DMS153 (cell line): ENCODE measurements at places on chromosomes 12 and 14.

- no peak for DNase-seq
Observed at GRCh38 chr14:50362764-50363713, 33.6 kb downstream of the CDKL1 start.

DNA sequence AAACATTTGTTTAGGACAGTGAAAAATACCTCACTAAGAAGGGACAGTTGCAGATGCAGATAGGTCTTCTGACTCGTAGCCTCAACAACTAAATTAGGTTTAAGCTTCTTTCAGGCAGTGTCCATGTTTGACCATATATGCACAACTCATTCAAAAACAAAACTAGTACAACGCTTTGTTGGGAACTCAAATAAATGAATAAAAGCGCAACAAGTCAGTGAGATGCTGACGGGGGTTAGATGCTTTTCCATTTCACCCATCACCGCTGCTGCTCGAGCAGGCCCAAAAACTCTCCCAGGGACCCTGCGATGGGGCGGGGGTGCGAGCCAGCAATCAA is 633 bp downstream of the RPAP3 start:
- DNase-seq = no peak

DNA sequence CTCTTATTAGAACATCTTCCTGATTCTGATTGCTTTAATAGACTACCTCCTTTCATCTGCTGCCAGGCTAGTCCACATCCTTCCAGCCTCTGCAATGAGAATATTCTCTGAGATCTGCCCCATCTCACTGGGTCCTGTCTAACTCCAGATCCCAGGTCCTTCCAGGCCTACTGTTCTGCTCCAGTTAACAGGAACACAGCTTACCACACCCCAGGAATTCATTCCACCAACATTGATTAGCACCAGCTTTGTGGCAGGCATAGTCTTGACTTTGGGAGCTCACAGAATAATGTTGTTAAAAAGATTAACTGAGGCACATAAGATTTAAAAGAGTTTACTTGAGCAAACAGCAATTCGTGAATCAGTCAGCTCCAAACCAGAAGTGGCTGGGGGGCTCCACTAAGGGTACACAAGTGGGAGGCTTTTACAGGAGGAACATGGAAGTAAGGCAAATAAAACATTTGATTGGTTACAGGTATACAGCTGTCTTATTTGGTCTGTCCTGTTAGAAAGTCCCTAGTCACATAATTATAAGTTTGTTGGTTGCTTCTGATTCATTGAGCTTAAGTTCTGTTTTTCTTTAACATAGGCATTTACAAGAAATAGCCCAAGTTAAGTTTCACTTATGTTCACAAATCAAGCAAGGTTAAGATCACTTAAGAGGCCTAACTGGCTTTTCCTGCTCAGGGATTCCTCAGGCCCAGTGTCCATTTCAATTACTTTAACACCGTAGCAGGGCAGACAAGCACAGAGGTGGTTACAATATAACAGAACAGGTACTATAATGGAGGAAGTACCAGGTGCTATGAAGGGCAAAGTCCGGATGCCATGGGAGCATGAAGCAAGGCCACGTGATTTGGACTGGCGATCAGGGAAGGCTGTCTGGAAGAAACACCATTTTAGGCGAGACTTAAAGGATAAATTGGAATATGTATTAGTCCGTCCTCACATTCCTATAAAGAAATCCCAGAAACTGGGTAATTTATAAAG is 12.2 kb upstream of the MYH7 start:
- DNase-seq = no peak

DNA sequence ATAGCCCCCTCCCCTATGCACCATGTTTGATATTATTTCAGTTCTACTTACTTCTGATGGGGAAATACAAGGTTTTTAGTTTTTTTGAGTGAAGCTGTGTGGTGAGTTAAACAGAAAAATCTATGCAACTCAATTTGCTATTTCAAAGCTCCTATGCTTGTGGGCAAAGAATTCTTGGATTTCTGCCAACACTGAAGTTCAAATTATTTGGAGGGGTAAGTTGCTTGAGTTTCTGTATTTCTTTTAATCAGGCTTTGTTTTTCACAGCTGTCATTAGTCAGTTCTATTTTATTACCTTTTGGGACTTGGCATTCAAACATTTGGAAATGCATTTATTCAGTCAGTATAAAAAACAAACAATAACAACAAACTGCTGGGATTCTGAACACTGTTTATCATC is 407.5 kb upstream of the MGAT4C start:
- DNase-seq = no peak

DNA sequence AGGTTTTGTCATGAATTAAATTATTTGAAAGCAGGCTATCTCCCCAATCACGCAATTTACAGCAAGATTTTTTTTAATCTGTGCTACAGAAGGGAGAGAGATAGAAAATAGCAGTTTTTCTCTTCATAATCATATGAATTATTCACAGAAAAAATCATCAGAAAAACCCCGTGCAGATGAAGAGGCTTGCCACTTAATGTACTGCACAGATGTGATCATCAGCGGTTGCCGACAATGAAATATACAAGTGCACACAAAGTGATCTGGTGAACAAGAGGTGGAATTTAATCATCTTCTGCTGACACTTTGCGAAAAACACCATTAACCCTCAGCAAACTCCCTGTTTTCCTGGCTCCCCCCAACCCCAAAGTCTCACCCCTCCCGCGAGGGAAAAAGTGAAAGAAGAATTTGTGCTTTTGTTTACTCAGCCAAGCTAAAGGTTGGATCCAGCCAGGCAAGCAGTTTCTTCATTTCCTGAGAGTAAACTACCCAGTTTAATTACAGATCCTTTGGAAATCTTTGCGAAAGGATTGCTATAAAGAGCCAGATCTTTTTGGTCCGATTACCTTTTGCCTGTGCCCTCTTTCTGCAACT is 3.1 kb upstream of the LMO3 start:
- no peak for DNase-seq

DNA sequence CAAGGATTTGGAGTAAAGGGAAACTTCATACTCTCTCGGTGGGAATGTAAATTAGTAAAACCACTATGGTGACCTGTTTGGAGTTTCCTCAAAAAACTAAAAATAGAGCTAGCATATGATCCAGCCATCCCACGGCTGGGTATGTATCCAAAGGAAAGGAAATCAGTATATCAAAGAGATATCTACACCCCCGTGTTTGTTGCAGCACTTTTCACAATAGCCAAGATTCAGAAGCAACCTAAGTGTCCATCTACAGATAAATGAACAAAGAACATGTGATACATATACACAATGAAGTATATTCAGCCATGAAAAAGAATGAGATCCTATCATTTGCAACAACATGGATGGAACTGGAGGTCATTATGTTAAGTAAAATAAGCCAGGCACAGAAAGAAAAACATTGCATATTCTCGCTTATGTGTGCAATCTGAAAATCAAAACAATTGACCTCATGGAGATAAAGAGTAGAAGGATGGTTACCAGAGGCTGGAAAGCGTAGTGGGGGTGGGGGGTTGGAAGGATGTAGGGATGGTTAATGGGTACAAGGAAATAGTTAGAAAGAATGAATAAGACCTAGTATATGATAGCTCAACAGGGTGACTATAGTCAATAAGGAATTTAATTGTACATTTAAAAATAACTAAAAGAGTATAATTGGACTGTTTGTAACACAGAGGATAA is 468.0 kb downstream of the BCAT1 start:
- no peak for DNase-seq

DNA sequence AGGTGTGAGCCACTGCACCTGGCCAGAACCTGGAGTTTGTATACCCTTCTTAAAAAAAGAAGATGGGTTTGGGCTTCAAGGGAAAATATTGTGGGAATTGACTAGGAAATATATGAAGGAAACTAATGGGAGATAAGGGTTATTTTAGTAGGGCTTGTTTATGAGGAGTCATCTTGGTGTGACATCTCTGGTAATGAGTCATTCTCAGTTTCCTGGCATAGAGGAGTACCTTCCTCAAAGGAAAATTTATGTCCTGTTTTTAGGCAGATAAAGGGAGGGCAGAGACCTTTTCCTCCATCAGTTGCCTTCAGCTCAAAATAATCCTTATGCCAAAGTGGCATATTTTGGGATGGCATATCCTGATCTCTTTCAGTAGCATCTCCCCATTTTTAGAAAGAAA is 30.6 kb upstream of the NFKBIA start:
- no peak for DNase-seq

- no peak for DNase-seq
Observed at GRCh38 chr12:8127138-8127537, 3.7 kb downstream of the CLEC4A start.
